ENCODE measurements at places on chromosomes 1 and 21.

- peak; percentile 67 for DNase-seq
These were observed 64.0 kb downstream of the SLC19A1 start for GRCh38 chr21:45478115-45478801.

- DNase-seq: no peak
These were observed 5.3 kb downstream of the IVNS1ABP start for GRCh38 chr1:185311589-185312225.

- DNase-seq: no peak
These were observed 274.0 kb upstream of the ADAMTS5 start for GRCh38 chr21:27240839-27241238.

DNA sequence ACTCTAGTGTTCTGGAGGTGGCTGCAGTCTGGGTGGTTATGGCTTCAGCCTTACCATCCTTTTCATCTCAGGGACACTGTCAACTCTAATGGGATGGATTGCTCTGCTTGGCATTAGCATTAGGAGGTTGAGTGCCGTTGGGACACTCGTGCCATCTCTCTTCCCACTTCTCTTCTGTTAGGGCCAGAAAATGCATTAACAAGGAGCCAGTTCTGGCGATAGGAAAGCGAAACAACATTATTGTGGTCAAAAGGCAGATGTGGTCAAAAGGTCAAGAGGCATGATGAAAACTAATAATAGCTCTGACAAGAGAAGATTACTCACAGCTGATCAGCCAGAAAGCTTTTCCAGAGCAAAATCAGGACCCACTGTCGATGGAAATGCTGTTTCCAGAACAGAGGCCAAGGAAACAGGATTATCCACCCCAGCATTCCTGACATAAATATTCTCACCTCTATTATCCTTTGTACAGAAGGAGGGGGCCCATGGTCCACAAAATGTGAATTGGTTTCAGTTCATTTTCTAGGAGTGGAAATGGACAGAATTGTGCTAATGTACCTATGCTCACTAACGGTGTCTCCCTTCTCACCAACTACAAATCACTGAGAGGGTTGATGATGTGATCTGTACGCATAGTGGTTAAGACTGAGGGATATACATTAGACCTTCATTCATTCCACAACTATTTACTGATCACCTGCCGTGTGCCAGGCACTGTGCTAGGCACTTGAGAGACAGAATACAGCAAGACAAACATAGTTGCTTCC is 72.0 kb downstream of the ST6GALNAC5 start:
- no peak for DNase-seq

GRCh38 chr1:65104854-65105534 is 43.0 kb upstream of the AK4 start:
- DNase-seq: no peak

GRCh38 chr1:207051191-207051943 is at the start of gene YOD1:
Gene YOD1, minus strand, starts transcription at chr1:207051208. Its CDS starts 178 bp downstream, at chr1:207051030.
- no peak for DNase-seq

DNA sequence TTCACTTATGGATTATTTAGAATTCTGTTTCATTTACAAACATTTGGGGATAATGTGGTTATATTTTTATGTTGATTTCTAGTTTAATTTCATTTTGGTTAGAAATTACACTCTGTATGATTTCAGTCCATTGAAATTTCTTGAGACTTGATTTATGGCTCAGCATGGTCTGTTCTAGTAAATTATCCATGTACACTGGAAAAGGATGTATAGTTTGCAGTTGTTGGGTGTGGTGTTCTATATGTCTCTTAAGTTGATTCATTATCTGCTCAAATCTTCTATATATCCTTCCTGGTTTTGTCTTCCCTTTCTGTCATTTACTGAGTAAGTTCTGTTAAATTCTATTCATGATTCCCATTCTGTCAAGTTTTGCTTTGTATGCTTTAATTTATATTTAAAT is 52.3 kb downstream of the RAP1A start:
- no peak for DNase-seq

GRCh38 chr1:205286335-205286950 is 35.1 kb downstream of the NUAK2 start:
- DNase-seq: no peak

DNA sequence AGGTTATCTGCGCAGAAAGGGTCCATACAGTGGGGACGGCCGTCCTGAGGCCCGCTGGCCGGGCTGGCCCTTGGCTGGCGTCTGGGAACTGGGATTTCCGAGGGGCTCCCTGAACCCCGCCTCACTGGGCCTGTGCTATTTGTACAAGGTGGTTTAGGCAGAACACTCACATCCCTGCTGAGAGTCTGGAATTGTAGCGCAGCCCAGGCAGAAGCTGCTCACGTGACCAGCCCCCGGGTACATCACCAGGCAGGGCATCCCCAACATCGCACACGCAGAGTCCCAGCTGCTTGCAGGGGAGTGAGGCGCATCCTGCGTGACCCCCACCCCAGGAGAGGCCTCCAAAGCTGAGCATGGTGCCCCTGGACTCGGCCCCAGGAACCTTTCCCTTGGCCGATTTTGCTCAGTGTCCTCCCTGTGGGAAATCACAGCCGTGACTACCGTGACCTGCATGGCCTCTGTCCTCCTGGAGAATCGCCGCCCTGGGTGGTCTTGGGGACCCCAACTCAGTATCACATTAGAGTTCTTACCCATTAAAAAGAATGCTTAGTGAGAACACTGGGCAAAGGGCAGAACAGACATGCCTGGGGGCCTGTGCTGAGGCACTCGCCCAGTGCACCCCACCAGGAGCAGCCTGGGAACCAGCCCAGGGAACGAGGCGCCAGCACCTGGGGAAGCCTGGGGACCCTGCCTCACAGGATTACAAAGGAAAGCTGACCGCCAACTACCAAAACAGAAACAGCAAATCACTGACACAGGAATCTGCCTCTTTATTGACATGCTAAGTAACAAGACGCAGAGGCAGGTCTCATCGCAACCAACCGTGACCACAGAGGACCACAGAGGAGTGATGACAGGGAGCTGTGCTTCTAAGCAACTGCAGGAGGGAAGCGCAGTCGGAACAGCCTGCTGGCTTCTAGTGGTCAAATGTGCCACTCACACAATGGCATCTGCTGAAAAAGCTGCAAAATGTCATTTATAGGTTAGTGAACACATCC is 33.5 kb downstream of the UBE2G2 start:
- DNase-seq: no peak

GRCh38 chr1:220283625-220284024 is 11.4 kb upstream of the RAB3GAP2 start:
- no peak for DNase-seq

GRCh38 chr1:24995140-24995539 is 65.1 kb upstream of the RUNX3 start:
- no peak for DNase-seq

DNA sequence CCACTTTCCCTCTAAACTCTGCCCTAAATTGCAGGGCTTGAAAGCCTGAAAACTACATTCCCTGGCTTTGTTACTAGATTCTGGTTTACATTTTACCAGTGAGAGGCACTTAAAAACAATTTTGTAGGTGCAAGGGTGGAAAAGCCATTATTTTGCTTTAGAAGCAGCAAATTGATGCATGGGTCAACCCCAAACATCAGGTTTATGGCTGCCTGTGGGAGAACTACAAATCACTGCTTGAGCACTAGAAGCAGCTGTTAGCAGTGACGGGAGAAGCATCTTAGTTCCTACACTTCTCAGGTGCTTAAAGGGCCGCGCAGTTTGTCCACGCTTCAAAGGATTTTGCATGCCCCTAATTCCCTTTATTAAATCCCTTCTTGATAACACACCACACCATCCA is 417.2 kb downstream of the PCP4 start:
- no peak for DNase-seq

- DNase-seq: no peak
These were observed 13.3 kb downstream of the ETV3 start for GRCh38 chr1:157124855-157125254.

GRCh38 chr1:161843156-161843555 is 77.0 kb downstream of the ATF6 start:
- no peak for DNase-seq

DNA sequence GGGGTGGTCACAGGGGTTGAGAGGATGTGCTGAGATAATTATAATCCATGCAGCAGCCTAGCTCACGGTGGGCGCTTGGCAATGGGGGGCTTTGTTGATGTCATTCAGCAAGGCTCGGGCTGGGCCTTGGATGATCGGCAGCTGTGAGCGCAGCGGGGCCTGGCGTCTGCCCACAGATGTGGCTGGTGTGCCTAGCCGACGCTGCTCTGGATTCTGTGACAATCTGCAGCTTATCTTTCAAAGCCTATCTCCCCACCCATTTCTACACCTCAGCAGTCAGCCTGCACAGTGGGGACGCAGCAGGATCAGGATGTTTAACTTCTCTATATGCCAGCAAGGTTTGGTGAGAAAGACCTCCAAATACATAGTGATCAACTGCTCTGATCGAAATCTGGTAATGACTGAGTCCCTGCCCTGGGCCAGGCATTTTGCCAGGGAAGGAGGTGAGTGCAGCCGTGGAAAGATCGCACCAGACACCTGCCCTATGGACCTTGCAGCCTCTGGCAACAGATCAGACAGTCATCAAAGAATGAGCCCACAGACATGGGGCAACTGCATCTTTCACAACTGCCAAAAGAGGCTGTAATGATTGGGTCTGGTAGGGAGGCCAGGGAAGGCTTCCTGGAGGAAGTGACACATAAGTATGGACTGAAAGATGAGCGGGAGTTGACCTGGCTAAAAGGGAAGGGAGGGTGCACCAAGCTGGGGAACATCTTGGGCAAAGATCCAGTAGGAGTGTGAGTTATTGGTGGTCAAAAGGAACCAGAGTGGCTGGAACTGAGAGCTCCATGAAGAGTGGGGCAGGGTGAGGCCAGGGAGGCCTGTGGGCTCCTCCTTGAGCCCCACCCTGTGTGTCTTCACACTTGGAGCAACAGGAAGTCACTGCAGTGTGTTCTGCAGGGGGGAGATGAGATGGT is 35.3 kb downstream of the EPHB2 start:
- DNase-seq: no peak

DNA sequence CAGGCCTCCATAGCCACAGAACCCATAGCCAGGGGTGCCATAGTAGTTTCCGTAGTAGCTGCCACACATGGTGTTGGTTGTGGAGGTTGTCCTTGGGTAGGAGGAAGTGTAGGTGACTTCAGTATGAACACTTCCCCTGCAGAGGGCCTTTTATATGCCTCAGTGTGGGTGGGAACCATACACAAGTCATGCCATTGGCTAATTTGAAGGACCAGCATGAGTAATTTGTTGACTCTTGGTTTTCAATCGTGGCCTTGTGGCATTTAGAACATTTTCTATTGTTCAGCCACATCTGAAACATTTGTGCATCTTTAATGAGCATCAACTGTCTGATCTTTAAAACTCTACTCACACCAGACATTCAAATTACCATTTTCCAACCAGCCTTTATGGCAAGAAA is at the start of gene KRTAP6-1:
Gene KRTAP6-1 (minus strand): TSS at position 95 of the 400 bp plus-strand sequence. CDS start 26 bp downstream, at position 69.
- no peak for DNase-seq

DNA sequence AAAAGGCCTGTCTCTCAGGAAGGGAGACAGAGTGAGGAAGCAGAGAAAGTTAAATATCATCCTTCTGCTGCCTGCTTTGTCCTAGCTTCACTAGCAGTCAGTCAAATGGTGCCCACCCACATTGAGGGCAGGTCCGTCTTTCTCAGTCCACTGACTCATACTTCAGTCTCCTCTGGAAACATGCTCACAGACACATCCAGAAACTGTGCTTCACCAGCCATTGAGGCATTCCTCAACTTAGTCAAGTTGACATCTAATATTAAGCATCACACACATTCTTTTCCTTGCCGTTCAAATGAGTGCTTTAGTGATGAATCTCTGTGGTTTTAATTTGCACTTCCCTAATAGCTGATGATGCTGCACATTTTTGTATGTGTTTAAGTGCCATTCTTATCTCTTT is 777.8 kb upstream of the PRMT6 start:
- DNase-seq: no peak

GRCh38 chr1:241411056-241411775 is 54.2 kb upstream of the RGS7 start:
- DNase-seq: no peak

- no peak for DNase-seq
These were observed 41.4 kb upstream of the AJAP1 start for GRCh38 chr1:4612991-4613390.

- DNase-seq: no peak
These were observed 2.9 kb upstream of the PIGR start for GRCh38 chr1:206949208-206949607.

GRCh38 chr21:34021726-34022125 is 51.7 kb upstream of the MRPS6 start:
- DNase-seq: no peak

GRCh38 chr1:170707117-170707516 is 43.2 kb downstream of the PRRX1 start:
- DNase-seq: no peak

GRCh38 chr1:95384567-95384966 is 150.6 kb downstream of the RWDD3 start:
- DNase-seq: no peak

DNA sequence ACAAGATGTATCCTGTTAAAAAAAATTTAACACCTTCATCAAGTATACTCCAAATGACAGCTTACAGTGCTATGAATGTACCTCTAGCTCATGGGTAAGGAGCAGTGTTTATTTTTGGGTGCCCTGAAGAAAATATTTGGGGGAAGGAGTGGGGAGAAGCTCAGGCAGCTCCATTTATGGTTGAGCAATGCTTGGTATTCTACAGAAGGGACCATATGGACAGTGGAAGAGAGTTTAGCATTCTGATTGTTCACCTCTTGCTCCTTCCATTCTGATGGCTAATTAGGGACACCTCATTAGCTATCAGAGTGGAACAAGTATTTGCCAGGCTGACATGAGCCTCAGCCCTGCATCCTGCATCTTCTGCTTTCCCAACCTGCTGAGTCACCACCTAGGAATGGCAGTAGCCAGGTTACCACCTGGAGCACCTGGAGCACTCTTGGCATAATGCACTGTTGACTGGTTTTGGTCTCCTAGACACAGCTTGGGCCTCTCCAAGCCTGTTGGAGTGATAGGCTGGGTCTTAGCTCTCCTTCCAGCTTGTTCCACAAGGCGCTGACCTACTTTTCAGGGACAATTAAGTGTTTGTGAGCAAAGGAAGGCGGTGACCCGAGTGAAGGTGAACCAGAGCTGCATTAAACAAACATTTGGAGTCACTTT is 62.0 kb upstream of the MACF1 start:
- DNase-seq: no peak

GRCh38 chr1:215807911-215808436 is 240.9 kb downstream of the KCTD3 start:
- no peak for DNase-seq

- no peak for DNase-seq
These were observed 44.5 kb downstream of the PHTF1 start for GRCh38 chr1:113714606-113715269.

- no peak for DNase-seq
These were observed 859 bp upstream of the SLC5A9 start for GRCh38 chr1:48221657-48222056.

- no peak for DNase-seq
These were observed 6.5 kb upstream of the FGGY start for GRCh38 chr1:59290193-59290949.

DNA sequence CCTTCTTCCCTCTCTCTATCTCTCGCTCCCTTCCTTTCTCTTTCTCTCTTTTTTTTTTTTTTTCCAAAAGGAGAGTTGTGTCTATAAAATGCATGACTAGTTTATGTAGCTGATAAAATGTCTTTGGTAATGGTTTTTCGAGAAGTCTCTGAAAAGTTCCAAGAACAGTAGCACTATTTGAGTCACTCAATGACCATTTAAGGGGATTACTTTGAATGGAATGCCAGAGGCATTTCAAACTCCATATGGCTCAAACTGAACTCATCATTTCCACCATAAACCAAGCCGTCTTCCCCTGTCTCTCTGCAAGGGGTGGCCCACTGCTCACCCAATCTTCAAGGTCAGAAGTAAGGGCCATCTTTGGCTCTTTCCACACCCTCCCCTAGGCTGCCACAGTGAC is 93.3 kb downstream of the FAM78B start:
- no peak for DNase-seq

All from stimulated activated CD8-positive, alpha-beta memory T cell treated with anti-CD3 and anti-CD28 coated beads, Interleukin-4, amount 100 ng/mL, for 4 hours (primary cell).